ENCODE measurements at places on chromosomes 2 and 18.

GRCh38 chr2:189719571-189719970 lies 43.0 kb downstream of the OSGEPL1 start:
- no peak for DNase-seq

DNA sequence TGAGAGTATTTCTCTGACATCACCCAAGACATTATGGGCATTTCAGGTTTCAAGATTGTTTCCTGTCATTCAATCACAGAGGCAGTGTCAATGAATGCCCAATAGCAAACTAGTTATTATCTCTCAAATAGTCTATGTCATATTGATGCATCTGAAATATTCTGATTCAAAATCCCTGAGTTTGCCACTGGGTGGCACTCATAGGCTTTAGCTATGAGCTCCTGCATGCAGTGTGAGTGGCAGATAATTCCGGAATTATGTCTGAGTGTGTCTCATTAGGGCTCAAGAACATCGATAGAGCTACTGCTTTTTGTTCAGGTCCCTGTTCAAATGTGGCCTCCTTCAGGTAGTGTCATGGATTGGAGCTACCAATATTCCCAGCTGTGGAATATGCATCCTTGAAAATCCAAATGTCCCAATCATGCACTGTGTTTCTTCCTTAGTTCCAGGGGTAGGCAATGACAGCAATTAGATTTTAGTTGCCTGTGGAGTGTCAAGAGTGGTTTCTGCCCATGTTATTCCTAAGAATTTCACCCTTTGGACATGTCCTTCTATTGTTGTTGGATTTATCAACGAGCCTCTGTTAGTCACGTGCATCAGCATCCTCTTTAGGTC lies 7.8 kb upstream of the OR6B3 start:
- DNase-seq, result peak; percentile 22

DNA sequence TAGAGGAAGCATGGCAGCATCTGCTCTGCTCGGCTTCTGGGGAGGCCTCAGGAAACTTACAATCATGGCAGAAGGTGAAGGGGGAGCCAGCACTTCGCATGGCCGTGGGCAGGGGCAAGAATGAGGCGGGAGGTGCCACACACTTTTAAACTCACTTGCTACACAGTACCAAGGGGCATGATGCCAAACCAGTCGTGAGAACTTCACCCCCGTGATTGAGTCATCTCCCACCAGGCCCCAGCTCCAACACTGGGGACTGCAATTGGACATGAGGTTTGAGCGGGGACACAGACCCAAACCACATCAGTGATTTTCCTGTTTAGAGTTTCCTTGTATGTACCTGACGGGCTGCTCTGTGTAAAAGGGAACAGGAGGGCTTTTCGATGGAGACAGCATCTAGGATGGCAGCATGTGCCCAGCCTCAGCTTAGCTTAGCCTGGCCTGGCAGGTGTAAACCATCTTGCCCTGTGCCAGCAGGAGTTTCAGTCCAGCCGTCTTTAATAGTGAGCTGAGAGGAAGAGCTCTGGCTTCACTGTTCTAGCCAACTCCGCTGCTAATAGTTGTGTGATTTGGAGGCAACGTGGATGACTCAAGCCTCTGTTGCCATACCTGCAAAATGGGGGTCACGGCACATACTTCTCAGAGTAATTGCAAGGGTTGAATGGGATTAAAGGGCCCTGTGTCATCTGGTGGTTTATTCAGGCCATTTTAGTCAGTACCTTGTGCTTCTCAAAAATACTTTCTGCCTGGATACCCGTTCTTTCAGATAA lies 101.8 kb downstream of the ASAP2 start:
- peak; percentile 31 for DNase-seq

DNA sequence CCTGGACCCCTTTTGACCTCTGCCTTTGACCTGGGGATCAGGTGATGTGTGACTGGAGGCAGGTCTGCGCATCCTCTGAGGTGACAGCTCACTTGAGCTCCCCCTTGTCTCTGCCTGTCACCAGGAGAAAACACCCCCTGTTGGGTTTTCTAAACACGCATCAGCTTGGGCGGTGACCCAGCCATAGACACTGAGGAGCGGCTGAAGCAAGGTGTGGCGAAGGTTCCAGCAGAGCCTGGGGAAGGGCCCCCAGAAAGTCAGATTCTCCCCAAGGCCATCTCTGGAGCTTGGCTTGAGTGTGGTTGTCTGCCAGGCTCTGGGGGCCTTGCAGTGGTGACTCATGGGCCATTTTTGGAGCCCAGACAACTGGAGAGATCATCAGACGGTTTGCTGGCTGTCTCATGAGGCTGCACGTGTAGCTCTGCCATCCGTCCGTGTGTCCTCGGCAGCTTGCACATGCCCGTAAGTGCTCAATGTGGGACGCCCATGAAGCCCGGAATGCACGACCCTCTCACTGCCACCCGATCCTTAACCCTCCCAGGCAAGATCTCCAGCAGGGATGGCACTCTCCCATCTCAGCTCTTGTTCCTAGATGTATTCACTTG lies 29.4 kb downstream of the SIX3 start:
- DNase-seq, result no peak

- no peak for DNase-seq
Measured at GRCh38 chr18:37671119-37671518, 105.5 kb upstream of the CELF4 start.

DNA sequence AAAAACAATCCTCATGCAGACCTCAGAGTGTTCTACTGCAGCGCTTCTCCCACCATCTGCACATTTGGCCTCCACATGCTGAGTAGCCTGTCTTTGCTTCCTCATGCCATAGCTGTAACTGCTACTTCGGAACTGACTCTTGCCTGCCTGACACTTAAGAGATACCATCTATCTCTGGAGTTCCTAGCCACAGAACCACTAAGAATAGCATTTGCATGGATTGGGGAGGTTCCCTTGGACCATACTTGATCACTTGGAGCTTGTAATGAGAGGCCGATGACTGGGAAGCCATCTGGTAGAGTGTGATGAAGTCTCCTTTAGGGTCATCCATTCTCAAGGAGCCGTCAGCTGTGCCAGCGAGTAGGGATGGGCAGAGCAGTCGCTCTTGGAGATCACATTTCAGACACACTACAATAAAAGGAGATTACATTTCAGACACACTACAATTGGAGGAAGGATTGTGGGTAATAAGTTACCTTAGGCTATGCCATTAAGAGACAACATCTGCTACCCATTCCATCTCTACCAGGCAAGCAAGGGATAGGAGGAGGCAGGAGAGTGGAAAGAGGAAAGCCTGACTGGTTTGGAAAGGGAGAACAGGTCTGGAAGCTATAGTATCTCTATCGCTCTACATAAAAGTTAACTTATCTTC lies 21.8 kb downstream of the DOK1 start:
- DNase-seq, result no peak

DNA sequence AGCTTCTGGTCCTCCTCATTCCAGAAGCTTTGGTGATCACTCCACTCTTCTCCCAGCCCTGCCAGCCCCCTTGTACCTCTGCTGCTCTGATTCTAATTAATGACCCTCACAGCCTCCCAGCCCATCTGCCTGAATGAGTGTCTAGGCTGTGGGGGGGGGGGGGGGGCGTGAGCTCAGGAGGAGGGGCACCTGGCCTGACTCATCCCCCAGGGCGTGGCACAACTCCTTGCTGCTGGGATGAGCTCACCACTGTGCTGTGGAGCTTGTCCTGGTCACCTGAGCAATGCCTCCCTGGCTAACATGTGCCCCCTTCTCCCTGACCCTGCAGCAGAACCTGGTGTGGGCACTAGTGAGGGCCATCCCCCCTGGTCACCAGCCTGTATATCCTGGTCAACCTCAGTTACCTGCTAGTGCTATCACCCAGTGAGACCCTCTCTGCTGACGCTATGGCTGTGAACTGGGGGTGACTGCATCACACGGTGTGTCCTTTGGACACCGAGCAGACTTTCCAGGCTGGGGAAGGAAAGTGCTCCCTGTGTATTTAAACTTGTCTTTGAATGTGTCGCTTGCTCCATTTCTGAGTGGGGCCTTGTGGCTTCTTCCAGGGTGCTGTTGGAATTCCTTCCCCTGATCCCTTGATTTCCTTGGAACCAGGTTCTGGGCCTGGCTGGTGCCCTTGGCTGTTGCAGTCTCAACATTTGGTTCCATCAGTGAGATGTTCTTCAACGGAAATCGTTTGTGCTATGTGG lies 41.5 kb upstream of the PUM2 start:
- DNase-seq, result peak; percentile 49

DNA sequence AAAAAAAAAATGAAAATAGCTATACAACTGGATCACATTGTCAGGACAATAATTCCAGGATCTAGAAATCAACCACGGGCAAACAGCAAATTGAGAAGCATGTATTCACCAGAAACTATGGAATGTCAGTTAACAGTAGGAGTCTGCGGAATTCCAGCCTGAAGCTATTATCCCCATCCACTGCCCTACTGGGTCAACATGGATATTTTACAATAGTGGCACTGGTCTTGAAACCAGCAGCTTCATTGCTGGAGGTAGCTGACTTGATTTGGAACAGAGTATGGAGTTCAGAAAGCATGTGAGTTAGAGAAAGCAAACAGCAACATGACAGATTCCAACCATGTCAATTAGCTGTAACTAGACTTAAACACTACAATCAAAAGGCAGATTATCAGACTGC lies 55.7 kb upstream of the PDE1A start:
- DNase-seq, result no peak

DNA sequence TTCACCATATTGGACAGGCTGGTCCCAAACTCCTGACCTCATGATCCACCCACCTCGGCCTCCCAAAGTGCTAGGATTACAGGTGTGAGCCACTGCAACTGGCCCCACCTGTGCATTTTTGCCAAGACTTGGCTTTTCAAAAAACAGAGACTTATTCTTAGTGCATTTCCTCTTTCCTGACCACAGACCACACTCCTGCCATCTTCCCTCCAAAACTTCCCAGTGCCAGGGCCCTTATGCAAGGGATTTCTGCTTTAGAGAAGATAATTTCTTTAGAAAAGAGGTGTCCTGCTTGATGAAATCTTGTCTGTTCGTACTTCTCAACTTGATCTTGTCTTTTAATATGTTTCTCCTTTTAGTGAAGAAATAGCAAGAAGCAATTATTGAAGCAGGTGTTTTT lies 98.8 kb upstream of the ZNF516 start:
- no peak for DNase-seq

GRCh38 chr2:147449323-147449991 lies 395.4 kb upstream of the ACVR2A start:
- no peak for DNase-seq

All from RCC 7860 (cell line).